ENCODE measurements at places on chromosomes 2 and 18.

GRCh38 chr18:77433076-77433475 lies 183.4 kb downstream of the GALR1 start:
- DNase-seq = no peak

GRCh38 chr2:12776521-12776961 lies 59.8 kb downstream of the TRIB2 start:
- DNase-seq = no peak

DNA sequence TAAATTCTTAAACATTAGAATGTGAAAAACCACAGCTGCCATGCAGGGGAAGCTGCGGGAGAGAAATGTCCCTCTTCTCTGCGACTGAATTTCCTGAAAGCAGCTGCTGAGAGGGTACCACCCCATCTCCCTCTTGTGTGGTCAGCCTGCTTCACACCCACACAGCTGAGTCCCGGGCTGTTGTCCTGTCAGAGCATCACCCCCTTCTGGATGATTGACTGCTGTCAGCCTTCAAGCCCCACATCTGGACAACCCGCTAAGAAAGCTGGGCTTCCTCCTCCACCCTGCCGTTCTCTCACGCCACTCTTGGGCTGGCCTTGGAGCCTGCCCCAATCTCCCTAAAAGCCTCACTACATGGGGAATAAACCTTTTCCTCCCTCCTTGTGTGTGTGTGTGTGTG lies 26.0 kb downstream of the SH3YL1 start:
- DNase-seq = no peak

GRCh38 chr2:19890104-19890503 lies 11.7 kb downstream of the TTC32 start:
- DNase-seq = no peak
